ENCODE measurements at places on chromosomes 11 and 22. TPM values are rescaled to one million over a fixed set of nuclear protein-coding genes. Genes with fewer than 3 reads are reported as not detected.

Gene OR8A1
- total RNA-seq = 0.19 TPM

Gene ADAMTS15
- 6.3 TPM for total RNA-seq

DNA sequence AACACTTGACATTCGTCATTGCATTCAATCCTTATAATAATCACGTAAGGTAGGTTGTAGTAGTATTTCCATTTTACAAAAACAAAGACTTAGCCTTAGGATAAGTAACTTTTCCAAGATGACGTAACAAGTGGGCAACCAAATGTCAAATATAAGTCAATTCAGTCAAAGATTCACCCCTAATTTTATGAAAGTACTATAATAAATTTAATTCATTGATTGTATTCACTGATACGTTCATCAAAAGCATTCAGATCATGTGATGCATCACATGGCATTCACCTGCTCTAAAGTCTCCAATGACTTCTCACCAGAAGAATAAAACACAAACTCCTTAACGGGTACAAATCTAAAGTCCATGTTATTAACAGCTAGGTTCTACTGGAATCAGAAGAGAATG lies 2.1 kb downstream of the KIF18A start:
- DNase-seq = no peak

DNA sequence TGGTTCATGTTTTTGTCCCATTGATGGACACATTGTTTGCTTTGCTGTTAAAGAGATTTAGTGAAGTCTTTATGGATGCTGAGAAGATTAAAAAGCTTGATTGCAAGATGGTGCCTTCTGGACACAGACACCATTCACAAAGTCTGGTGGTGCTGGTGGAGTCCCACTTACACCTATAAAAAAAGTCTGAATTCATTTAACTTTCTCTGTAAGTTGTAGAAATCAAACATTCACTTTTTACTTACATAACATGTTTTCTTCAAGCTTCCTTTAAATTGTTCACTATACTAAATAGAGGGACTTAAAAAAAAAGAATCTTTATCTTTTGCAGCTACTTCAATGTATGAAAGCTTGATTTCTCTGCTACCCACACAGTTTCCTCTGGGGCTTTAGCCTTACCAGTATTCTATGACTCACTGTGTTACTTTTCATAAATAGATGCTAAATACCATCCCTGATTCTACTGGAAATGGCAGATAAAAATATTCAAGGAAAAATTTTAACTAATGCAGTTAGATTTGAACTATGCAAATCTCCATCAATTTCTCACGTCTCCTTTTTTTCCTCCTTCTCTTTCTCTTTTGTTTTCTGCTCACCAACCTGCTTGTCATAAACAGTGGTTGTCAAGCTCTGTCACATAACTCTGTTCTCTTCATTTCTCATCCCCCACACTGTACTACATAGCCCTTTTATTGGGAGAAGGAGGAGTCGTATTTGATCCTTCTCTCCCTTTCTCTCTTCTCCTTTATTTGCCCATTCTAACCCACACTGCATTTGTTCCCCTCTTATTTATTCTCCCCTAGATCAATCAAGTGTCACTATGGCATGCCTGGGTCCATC lies 89.7 kb downstream of the FAM76B start:
- DNase-seq = no peak

DNA sequence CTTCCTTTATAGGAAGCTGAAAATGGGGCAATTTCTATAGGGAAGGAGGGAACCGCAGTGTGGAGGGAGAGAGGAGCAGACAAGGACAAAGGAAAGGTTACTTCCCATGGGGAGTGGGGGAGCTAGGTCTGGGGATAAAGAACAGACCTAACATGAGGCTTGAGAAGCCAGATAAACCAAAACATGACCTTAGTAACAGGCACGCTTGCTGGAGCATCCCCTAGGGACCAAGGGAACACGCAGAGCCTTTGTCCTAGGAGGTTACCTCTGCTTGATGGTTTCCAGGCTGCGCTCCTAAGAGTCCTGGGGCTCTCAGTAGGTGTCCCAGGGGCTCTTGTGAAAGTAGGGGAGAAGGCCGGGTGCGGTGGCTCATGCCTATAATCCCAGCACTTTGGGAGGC lies 271.4 kb upstream of the NCAM1 start:
- DNase-seq = no peak

- DNase-seq = no peak
Measured at GRCh38 chr11:108933630-108934029, 268.8 kb downstream of the DDX10 start.

All from posterior vena cava (tissue), 2 donors.